ENCODE measurements at places on chromosomes 13 and 19.

DNA sequence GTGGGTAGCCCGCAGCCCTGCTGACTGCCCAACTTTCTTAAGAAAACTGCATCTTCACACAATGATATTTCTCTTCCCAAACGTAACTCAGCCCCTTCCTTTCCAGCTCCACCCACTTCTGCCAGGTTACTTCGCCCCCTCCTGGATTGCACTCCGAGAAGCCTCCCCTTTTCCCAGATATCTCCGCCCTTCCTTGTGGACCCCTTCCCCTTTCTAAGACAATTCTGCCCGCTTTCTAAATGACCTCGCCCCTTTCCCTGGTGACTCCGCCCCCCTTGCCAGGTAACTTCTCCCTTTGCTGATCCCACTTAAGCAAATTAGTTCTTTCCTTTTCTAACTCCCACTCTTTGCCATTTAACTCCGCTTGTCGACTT lies 2.6 kb downstream of the VSIG10L start:
- no peaks in the 10 kb centered on the region for H3K36me3 ChIP-seq
- H3K4me1 ChIP-seq: peaks cover 3% of the 10 kb centered on the region
- no peaks in the 10 kb centered on the region for H3K27me3 ChIP-seq
- peak overlapping the region; percentile 80 for H3K27ac ChIP-seq

GRCh38 chr19:15398501-15399233 lies 19.1 kb upstream of the AKAP8 start:
- H3K27ac ChIP-seq: no peak overlapping the region
- DNase-seq: no peak
- no peaks in the 10 kb centered on the region for H3K4me1 ChIP-seq
- no peaks in the 10 kb centered on the region for H3K27me3 ChIP-seq
- no peak overlapping the region for H3K4me3 ChIP-seq

GRCh38 chr19:40379446-40380198 lies 10.4 kb downstream of the HIPK4 start:
- no peak overlapping the region for H3K27ac ChIP-seq
- no peaks in the 10 kb centered on the region for H3K4me1 ChIP-seq
- no peak for DNase-seq
- H3K4me3 ChIP-seq: no peak overlapping the region
- no peaks in the 10 kb centered on the region for H3K36me3 ChIP-seq

- H3K4me1 ChIP-seq: peaks cover 31% of the 10 kb centered on the region
- H3K27ac ChIP-seq: peak overlapping the region; percentile 72
- H3K36me3 ChIP-seq: no peaks in the 10 kb centered on the region
- no peaks in the 10 kb centered on the region for H3K27me3 ChIP-seq
These were observed 502.3 kb downstream of the KCTD12 start for GRCh38 chr13:76383676-76384461.

DNA sequence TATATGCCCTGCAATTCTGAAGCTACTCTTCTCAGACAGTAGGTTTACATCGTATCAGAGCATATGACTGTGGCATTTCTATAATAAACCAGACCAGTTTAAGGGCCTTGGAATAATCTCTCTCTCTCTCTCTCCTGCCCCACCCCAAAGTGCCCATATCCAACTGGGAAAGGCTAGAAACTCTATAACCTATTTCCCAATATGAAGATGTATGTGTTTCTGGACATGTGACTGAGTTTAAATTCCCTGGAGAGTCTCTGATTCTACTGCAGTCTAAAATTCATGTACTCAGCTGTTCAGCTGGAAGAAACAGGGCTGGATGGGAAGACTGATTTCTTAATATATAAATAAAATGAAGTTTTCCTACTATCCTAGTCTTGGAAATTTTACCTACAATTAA lies 91.9 kb upstream of the MBNL2 start:
- H3K36me3 ChIP-seq: no peaks in the 10 kb centered on the region
- no peaks in the 10 kb centered on the region for H3K27me3 ChIP-seq
- no peak overlapping the region for H3K27ac ChIP-seq
- peaks cover 13% of the 10 kb centered on the region for H3K4me1 ChIP-seq
- H3K4me3 ChIP-seq: no peak overlapping the region
- DNase-seq: no peak

DNA sequence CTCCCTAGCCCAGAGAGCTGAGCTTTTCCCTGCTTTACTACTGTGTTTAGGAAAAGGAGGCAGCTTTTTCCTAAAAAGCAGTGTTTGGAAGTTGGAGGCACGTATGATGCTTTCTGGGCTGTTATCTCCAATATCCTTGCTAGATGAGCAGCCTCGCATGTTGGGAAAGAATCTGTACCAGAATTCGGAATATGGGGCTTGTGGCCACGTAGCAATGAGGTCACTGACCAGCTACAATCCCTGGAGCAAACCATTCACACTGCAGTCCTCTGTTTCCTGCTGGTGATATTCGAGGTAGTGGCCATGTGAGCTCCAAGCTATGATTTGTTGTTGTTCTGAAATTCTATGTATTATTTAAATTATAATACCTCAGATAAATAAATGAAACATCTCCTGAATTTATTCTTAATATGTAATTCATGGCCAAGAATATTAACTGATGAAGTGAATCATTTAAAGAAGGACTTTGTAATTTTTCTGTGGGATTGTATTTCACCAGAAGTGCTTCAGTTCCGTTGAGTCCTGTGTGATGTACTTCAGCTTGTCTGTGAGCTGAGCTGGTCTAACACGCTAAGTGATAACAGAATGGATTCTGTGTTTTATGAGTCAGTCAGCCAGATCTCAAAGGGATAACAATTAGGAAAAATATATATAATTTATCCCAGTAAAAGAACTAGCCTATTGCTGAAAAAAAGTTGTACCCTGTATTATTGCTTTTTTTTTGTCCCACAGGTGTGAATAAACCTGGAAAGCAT lies 319.5 kb downstream of the SHISA2 start:
- H3K4me3 ChIP-seq: no peak overlapping the region
- H3K36me3 ChIP-seq: no peaks in the 10 kb centered on the region
- H3K27me3 ChIP-seq: peaks cover 3% of the 10 kb centered on the region
- H3K4me1 ChIP-seq: no peaks in the 10 kb centered on the region
- no peak overlapping the region for H3K27ac ChIP-seq
- DNase-seq: no peak

DNA sequence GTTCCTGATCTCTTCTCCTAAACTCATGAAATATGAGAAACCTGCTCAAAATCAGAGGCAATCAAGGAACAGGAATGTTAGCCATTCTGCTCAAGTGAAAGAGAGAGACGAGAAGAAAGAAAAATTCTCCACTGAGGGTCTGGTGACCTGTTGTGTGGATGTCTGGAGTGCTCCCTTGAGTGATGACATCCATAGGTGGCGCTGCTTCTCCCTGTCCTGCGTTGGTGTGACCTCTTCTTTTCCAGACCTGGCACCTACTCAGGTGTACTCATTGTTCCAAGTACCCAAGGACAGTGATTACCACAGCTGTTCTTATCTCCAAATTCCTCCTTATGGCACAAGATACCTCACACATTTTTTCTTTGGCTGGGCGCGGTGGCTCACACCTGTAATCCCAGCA lies 4.0 kb downstream of the ZNF223 start:
- no peaks in the 10 kb centered on the region for H3K4me1 ChIP-seq
- no peaks in the 10 kb centered on the region for H3K27me3 ChIP-seq
- DNase-seq: no peak
- no peak overlapping the region for H3K27ac ChIP-seq
- H3K4me3 ChIP-seq: no peak overlapping the region

- DNase-seq: no peak
- H3K4me1 ChIP-seq: peaks cover 3% of the 10 kb centered on the region
- H3K4me3 ChIP-seq: no peak overlapping the region
- no peaks in the 10 kb centered on the region for H3K36me3 ChIP-seq
- no peak overlapping the region for H3K27ac ChIP-seq
These were observed 57.0 kb downstream of the SLC10A2 start for GRCh38 chr13:103009051-103009840.

DNA sequence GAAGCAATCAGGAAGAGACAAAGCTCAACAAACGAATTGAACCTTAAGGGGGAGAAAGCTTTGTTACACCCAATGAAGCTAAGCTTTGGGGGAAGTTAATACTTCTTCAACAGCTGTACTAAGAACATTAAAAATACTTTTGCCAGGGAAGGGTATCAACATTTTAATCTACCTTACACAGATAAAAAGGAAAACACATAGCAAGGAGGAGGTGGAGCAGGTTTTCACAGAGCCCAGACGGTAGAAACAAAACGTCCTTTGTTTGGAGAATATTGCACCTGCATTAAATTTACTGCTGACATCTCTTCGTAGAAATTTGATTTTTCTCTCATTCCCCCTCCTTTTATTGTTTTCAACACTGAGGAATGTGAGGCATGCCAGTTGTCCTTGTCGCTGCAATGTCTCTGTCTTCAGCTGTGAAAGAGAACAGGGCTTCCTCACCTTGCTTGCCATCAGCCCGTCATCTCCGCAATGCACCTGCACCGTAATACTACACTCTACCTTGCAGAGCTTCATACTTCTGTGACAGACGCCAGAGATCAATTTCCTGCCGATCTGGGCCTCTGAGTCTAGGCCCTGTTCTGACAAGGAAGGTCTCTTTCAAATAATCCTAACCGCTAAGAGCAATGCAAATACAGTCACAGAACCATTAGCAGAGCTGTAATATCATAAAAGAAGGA lies 270.8 kb downstream of the SPRY2 start:
- H3K27me3 ChIP-seq: no peaks in the 10 kb centered on the region
- H3K36me3 ChIP-seq: no peaks in the 10 kb centered on the region
- no peaks in the 10 kb centered on the region for H3K4me1 ChIP-seq
- no peak overlapping the region for H3K4me3 ChIP-seq

DNA sequence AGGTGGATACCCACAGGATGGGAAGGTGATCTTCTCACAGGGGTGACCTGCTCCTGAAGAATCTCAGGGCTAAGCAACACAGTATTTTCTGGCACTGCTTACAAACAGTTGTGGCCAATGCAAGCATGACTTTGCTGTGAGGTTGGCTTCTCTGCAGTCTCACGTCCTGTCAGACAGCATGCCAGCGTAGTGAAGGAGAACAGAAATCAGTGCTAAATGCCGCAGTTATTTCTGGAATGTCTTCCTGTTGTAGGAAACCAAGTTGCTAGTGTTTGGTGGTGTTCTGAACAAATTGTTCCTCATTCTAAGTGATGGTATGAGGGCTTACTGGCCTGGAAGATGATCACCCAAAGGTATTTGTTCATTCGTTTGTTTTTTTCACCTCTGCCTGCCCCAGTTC lies 320.1 kb downstream of the MTUS2 start:
- H3K4me3 ChIP-seq: no peak overlapping the region
- H3K27ac ChIP-seq: peak overlapping the region; percentile 49
- no peaks in the 10 kb centered on the region for H3K4me1 ChIP-seq

DNA sequence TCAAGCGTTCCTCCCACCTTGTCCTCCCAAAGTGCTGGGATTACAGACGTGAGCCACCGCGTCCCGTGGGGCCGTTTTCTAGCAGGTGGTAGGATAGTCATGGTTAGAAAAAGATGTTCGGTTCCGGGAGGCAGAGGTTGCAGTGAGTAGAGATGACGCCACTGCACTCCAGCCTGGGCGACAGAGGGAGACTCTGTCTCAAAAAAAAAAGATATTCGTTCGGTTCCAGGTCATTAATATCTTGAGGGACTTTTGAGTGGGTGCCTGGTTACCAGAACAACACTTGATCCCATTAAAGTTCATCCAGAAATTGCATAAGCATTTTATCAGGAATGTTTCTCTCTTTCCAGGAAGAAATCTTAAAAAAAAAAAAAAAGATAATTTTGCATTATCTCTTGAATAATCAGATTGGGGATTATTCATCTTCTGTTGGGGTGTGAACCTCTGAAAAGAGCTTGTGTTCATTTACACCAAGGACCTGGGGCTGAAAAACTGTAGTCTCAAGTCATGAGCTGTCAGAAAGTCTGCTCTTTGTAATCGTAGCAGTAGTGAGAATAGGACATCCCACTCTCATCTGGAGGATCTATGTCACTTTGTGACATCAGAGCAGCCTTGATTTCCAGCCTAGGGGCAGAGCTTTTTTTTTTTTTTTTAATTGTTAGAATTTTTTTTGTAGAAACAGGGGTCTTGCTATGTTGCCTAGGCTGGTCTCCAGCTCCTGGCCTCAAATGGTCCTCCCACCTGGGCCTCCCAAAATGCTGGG lies 1.0 kb upstream of the ETHE1 start:
- no peak overlapping the region for H3K4me3 ChIP-seq
- H3K27ac ChIP-seq: peak overlapping the region; percentile 69
- no peaks in the 10 kb centered on the region for H3K36me3 ChIP-seq
- no peak for DNase-seq

GRCh38 chr13:46553886-46554858 lies 1.2 kb downstream of the LRCH1 start:
- H3K27me3 ChIP-seq: no peaks in the 10 kb centered on the region
- no peaks in the 10 kb centered on the region for H3K36me3 ChIP-seq
- DNase-seq: peak; percentile 83
- peak overlapping the region; percentile 92 for H3K27ac ChIP-seq
- H3K4me3 ChIP-seq: peak overlapping the region; percentile 98

GRCh38 chr13:81714513-81714912 lies 1373.6 kb upstream of the SPRY2 start:
- H3K4me1 ChIP-seq: no peaks in the 10 kb centered on the region
- no peaks in the 10 kb centered on the region for H3K27me3 ChIP-seq
- no peaks in the 10 kb centered on the region for H3K36me3 ChIP-seq
- H3K4me3 ChIP-seq: no peak overlapping the region

DNA sequence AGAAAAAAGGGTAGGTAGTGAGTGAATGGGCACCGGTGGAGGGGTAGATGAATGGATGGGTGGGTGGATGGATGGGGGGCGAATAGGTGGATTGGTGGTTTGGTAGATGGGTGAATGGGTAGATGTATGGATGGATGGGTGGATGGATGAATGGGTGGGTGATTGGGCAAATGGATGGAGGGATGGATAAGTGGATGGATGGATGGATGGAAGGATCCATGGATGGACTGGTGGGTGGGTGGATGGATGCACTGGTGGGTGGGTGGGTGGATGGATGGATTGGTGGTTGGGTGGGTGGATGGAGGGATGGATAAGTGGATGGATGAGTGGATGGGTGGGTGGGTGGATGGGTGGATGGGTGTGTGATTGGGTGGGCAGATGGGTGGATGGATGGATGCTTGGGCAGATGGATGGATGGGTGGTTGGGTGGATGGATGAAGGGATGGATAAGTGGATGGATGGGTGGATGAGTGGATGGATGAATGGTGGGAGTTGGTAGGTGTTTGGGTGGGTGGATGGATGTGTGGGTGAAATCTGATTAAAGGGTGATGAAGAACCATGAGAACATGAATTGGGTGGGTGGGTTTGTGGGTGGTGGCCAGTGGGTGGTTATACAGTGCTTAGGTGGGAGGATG lies 2.3 kb downstream of the ANKRD24 start:
- no peak overlapping the region for H3K4me3 ChIP-seq
- DNase-seq: no peak
- no peak overlapping the region for H3K27ac ChIP-seq
- H3K4me1 ChIP-seq: peaks cover 4% of the 10 kb centered on the region
